Epithelial cell of prostate (primary cell): ENCODE measurements at places on chromosomes 4 and X.

DNA sequence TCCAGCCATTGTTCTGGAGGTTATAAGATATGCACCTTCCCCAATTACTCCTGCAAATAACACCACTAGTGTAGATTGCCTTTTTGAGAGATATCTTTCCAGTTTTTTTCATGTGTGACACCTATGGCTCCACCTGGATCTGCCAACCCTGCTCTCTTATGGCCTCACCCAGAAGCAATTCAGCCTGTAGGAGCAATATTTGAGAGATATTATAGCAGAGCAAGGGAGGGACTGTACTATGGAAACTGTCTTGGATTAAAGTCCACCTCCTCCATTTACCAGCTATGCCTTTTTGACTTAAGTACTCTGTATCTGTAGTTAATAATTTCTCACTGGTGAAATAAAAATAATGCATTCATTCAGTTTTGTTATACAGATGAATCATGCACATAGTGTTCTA is 803.5 kb downstream of the NLGN4X start:
- DNase-seq, result no peak

- DNase-seq, result no peak
These were observed 675.2 kb upstream of the INTU start for GRCh38 chr4:126957556-126957955.

- no peak for DNase-seq
These were observed 174.1 kb upstream of the ADAMTS3 start for GRCh38 chr4:72743078-72743477.

- DNase-seq, result peak; percentile 22
These were observed 114.5 kb upstream of the ACSL4 start for GRCh38 chrX:109847257-109848187.

GRCh38 chr4:112677519-112678091 is 40.7 kb downstream of the LARP7 start:
- no peak for DNase-seq

DNA sequence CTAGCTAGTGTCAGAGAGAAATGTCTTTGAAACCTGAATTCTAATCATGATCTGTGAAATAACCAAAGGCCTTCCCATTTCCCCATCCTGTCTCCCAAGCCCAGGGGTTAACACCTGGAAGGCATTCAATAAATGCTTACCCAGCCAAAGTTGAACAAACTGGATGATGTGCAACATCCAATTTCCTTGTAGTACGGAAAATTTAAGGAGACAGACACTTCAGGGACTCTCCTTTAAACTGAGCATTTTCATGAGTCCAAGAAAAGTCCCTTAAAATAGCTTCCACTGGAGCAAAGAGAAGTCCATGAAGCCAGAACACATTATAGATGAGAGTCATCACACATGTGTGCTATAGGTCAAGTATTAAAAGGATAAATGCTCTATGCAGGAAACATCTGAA is 271.2 kb downstream of the RAB28 start:
- DNase-seq, result no peak

GRCh38 chr4:23945451-23946017 is 55.7 kb upstream of the PPARGC1A start:
- DNase-seq, result peak; percentile 57

DNA sequence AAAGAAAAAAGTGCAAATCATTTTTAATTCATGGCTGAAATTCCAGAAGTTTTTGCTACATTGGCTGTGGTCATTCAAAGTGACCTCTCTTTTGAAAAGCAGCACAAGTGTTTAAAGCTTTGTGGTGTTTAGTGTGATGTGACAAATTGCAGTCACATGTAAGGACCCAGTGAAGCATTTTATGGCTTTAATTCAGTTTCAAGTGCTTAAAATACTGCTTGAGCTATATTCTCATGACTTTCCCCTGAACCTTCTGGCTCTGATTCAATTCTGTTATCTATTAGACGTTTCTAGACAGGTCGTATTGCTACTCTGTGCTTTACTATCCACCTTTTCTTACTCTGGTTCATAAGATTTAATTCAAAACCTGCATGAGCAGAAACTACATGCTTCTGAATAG is 105.8 kb downstream of the FAT4 start:
- DNase-seq, result no peak

DNA sequence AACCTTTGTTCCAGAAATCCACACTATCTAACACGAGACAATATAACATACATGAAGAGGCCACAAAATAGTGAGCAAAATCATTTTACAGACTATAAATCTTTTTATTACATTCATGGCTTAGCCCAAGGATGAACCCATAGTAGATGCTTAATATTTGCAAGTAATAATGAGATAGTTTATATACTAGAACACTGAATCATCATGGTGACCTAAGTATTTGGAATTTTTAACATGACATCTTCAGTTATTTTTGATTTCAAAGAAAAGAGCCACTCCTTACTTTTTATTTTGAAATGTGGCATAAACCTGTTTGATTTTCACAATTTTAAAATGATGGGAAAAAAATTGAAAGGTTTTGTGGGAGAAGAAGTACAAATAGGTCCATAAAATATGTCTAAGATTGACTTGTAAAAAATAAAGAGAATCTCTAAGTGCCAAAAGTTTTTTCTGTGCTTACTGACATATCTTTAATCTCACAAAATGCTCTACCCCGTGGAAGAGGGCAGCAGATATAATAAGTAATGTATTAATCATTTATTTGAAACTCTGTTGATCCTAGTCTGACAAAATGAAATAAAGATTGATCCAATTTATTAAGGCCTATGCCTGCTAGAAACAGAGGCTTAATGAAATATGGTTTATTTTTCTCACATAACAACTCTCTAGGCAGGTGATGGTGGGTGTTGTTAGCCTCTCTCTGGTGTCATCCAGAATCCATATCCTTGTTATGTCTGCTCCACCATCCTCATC is 224.5 kb upstream of the CENPE start:
- DNase-seq, result no peak

GRCh38 chr4:169810325-169811323 is 52.9 kb upstream of the HPF1 start:
- DNase-seq, result no peak

GRCh38 chr4:91113130-91113706 is 986.0 kb downstream of the CCSER1 start:
- no peak for DNase-seq

DNA sequence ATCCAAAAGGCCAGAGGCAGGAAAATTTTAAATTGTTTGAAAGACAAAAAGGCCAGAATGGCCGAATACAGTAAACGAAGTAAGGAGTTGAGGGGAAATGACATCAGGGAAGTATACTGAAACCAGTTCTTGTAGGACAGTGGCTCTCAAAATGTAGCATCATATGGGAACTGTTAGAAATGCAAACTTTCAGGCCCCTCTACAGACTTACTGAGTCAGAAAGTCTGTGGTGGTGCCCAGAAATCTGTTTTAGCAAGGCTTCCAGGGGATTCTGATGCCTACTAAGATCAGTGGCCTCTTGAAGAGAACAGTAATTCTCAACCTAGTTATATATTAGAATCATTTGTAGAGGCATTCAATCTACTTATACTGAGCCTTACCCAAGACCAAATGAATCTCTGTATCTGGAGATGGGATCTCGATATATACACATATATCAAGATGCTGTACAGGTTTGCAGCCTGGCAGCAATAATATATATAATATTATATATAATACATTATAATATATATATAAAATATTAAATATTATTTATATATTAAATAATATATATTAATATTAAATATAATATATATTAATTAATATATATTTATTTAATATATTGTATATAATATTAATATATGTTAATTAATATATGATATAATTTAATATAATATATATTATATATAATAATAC is 39.7 kb downstream of the ADAMTS3 start:
- no peak for DNase-seq

- no peak for DNase-seq
These were observed 51.1 kb downstream of the SLC10A7 start for GRCh38 chr4:146470604-146471003.

DNA sequence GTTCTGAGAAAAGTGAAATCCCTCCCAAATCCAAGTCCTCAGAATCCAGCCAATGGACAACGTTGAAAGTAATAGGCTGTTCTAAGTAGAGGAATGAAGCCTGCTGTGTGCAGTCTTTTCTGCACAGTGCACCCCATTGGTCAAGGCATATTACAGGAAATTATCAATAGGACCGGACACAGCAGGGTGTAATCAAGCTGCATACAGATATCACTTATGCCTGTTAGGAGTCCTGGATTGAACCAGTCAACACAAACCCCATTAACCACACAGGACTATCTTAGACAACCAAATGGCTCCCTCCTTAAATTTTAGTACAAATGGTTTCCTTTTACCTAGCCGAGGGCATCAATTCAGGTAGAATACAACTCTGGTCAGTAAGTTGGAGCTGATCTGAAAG is 34.2 kb upstream of the MAGEA8 start:
- no peak for DNase-seq

DNA sequence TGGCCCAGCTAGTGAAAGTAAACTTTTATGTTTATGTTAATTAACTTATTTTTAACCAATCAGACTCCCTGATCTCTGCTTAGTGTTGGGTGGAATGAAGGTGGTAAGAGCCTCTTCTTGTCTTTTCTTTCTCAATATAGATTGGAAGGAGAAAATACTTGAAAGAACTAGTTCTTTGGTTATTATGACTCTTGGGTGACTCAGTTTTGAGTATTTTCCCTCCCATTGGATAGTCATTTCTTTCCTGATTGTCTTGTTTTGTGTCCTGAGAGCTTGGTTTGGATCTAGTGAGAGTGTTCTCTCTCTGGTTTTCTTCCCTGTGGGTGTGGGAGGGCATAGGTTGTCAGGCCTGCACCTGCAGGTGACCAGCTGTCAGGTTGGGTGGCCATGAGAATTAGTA is 172.0 kb upstream of the GLRA2 start:
- DNase-seq, result no peak

DNA sequence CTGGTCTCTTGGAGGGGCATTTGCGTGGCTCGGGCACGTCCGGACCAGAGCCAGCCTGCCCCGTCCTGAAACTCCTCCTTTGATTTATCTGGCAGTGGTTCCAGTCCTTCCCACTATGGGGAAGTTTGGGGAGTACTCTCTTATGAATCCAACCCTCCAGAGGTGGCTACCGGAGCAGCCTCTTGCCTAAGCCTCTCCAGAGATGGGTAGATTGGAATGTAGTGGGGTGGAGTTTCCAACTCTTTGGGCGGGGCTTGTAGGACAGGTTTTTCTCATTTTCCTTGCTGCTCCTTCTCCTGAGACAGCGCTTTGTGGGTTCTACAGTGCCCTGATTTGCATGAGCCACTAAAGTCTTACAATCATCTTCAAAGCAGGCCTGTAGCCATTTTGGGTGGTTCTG is 60.1 kb upstream of the XAGE1B start:
- DNase-seq, result no peak

DNA sequence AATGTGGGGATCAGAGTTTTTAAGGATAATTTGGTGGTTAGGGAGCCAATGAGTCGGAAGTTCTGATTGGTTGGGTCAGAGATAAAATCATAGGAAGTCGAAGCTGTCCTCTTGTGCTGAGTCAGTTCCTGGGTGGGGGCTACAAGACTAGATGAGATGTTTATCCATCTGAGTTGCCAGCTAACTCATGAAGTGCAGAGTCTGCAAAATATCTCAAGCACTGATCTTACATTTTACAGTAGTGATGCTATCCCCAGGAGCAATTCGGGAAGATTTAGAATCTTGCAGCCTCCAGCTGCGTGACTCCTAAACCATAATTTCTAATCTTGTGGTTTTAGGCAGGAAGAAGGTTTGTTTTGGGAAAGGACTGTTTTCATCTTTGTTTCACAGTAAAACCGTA is 565.8 kb upstream of the SPANXN1 start:
- DNase-seq, result no peak

DNA sequence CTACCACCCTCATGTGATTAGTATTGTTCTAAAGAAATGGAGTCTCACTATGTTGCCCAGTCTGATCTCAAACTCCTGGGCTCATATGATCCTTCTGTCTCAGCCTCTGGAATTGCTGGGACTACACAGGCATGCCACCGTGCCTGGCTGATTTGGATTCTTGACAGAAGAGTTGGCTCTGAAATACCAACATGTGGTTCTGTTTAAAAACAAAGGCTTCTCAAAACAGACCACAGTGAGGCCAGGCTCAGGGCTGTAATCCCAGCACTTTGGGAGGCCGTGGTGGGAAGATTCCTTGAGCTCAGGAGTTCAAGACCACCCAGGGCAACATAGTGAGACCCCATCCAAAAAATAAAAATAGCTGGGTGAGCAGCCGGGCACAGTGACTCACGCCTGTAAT is 126.7 kb downstream of the DHRSX start:
- no peak for DNase-seq

GRCh38 chrX:110806145-110806544 is 10.5 kb upstream of the CHRDL1 start:
- DNase-seq, result no peak

DNA sequence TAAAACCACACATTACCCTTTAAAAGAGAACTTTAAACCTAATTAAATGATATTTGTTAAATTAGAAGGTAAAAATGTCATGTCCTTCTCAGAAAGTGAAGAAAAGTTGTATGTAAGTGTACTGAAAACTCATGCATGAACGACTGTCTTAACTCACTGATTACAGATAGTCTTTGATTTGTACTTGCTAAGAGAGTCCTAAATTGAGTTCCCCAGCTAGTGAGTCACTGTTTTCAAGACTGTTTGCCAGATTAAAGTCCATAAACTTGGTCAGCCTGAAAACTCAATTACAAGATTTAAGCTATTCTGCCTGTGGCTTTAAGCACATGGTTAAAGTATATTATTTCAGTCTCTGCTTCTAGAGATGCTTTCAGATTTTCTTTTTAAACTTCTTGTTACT is 124.9 kb upstream of the ZCCHC13 start:
- DNase-seq, result peak; percentile 8

- no peak for DNase-seq
These were observed 1.7 kb downstream of the PLAC8 start for GRCh38 chr4:83112678-83113428.

- no peak for DNase-seq
These were observed 15.7 kb downstream of the OFD1 start for GRCh38 chrX:13750204-13750603.

- no peak for DNase-seq
These were observed 7.0 kb downstream of the USP46 start for GRCh38 chr4:52651996-52652672.

- DNase-seq, result no peak
These were observed 47.0 kb downstream of the ANXA10 start for GRCh38 chr4:168139336-168139735.

DNA sequence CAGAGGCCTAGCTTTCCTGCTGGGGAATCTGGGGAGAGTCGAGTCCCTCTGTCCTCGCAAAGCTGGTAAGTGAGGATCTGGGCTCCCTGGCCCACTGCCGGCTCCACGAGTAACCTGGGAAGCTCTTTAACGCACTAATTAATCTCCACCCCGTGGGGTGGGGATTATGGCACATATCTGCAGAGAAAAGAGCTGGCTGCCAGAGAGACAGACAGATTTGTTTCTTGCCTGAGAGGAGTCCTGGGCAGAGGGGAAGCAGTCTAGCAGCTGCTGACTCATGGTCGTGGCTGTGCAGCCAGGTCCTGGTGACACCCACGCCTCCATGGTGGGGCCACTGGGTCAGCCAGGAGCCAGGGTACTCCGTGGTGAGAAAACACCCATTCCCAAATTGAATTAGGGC is 14.0 kb downstream of the SORCS2 start:
- no peak for DNase-seq

- no peak for DNase-seq
These were observed 292.5 kb downstream of the CHIC1 start for GRCh38 chrX:73855546-73855945.

GRCh38 chr4:37392521-37393255 is 148.1 kb downstream of the NWD2 start:
- DNase-seq, result no peak
